Kidney epithelial cell (primary cell): ENCODE measurements at places on chromosomes 6 and 20.

DNA sequence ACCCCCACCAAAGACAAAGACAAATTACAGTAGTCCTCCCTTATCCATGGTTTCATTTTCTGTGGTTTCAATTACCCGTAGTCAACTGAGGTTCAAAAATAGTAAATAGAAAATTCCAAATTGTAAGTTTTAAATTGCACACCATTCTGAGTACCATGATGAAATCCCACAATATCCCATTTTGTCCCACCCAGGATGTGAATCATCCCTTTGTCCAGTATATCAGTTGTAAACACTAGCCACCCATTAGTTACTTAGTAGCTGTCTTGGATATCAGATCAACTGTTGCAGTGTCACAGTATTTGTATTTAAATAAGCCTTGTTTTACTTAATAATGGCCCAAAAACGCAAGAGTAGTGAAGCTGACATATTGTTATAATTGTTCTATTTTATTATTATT lies 364.0 kb upstream of the ARID1B start:
- DNase-seq = no peak

- DNase-seq = no peak
Observed at GRCh38 chr6:150153905-150154492, 11.2 kb downstream of the PPP1R14C start.

DNA sequence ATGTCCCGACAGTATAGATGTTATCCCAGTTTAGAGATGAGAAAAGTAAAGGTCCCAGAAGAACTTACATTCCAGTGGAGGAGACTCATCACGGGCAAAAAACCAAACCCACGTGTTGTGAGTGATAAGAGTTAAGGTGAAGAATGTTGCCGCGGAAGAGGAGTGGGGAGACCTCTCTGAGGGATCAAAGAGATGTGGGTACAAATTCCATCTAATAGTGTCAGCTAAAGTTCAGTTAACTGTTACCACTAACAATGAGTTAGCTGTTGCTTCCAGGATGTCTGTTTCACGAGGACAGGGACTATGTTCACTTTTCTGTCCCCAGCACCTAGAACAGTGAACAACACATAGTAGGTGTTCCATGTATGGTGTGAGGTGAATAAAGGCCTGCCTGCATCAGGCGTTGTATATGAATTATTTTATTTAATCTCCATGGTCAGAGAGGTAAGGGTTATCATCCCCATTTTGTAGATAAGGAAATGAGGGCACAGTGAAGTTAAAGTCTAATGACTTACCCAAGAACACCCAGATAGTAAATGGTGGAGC lies 39.8 kb upstream of the RSPO4 start:
- DNase-seq = no peak

- DNase-seq = no peak
Observed at GRCh38 chr6:43572015-43572414, 3.8 kb downstream of the XPO5 start.

DNA sequence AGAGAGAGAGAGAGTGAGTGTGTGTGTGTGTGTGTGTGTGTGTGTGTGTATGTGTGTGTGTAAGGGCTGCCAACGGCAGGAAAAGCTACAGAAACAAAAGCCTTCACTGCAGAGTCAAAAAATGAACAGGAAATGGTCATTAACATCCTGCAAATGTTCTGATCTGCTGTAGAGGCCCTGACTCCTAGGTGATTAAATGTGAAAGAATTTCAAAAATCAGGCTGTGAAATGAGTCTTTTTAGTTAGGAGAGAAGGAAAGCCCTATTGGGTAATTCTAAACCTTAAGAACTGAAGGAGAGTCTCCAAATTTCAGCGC lies 166.5 kb upstream of the MYLIP start:
- DNase-seq = peak; percentile 61

DNA sequence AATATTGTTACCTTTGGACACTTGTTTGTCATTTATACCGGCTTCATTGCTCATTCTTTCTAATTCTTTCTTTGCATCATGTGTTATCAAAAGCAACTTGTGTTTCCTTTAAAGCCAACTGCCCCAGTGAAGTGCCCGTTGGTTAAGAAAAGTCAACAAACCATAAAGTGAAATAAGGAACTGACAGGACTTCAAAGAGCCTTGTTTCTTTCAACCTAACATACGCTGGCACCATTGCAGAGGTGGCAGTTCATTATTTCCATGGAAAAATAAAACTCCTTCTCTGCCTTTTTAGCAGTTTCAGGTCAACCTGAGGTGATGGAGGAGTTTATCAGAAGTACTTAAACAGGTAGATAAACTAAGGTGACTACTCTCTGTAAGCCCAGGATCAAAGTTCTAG lies 28.8 kb downstream of the FERMT1 start:
- DNase-seq = no peak

GRCh38 chr6:153625089-153625488 lies 414.0 kb upstream of the OPRM1 start:
- DNase-seq = peak; percentile 19
